Epithelial cell of umbilical artery (primary cell): ENCODE measurements at places on chromosomes 12 and 14. TPM values are rescaled to one million over a fixed set of nuclear protein-coding genes. Genes with fewer than 3 reads are reported as not detected.

CISTR gene
- not detected in 2 replicates for total RNA-seq

OAS2 gene
- total RNA-seq, result 6.8 and 146 TPM in 2 replicates

GARIN6 gene
- not detected in 2 replicates for total RNA-seq

SLC5A8 gene
- not detected in 2 replicates for total RNA-seq

SAMD4A gene
- total RNA-seq, result 21.7 and 22.7 TPM in 2 replicates

OXA1L gene
- 57.8 and 90.7 TPM in 2 replicates for total RNA-seq

RIMBP2 gene
- under 0.01 TPM in 1 of 2 replicates, not detected in the other for total RNA-seq

ZFHX2 gene
- under 0.01 and 0.46 TPM in 2 replicates for total RNA-seq

TRHDE gene
- 0.32 and 3.8 TPM in 2 replicates for total RNA-seq

CELA1 gene
- total RNA-seq, result not detected in 2 replicates

KRT80 gene
- total RNA-seq, result 11.1 and 11.4 TPM in 2 replicates

NXPH4 gene
- not detected in 2 replicates for total RNA-seq

LPAR5 gene
- not detected in 2 replicates for total RNA-seq

ASPG gene
- total RNA-seq, result not detected in 2 replicates

B4GALNT1 gene
- 0.65 TPM in 1 of 2 replicates, not detected in the other for total RNA-seq

IL31 gene
- not detected in 2 replicates for total RNA-seq

CPM gene
- 34.2 and 39.0 TPM in 2 replicates for total RNA-seq

PLA2G1B gene
- not detected in 2 replicates for total RNA-seq

LRP1-AS gene
- not detected in 2 replicates for total RNA-seq

TTC7B gene
- 11.7 and 19.8 TPM in 2 replicates for total RNA-seq

PLEKHD1 gene
- total RNA-seq, result under 0.01 TPM in 1 of 2 replicates, not detected in the other

ARF3 gene
- total RNA-seq, result 37.4 and 42.2 TPM in 2 replicates

TEX22 gene
- 0.15 TPM in 1 of 2 replicates, not detected in the other for total RNA-seq

RNASE2 gene
- not detected in 2 replicates for total RNA-seq

PTCSC3 gene
- total RNA-seq, result not detected in 2 replicates

NYNRIN gene
- 12.2 and 14.3 TPM in 2 replicates for total RNA-seq

GLI1 gene
- total RNA-seq, result not detected in 2 replicates

AKAP6 gene
- total RNA-seq, result under 0.01 and 0.15 TPM in 2 replicates

KLRK1 gene
- total RNA-seq, result not detected in 2 replicates

TEAD4 gene
- total RNA-seq, result 19.8 and 22.8 TPM in 2 replicates

RD3L gene
- not detected in 2 replicates for total RNA-seq

AQP6 gene
- under 0.01 TPM in 1 of 2 replicates, not detected in the other for total RNA-seq
